ENCODE measurements at places on chromosomes 1 and 21. TPM values are rescaled to one million over a fixed set of nuclear protein-coding genes. Genes with fewer than 3 reads are reported as not detected.

Gene SPOCD1
- 33.4 TPM for total RNA-seq

Gene RHD
- not detected for total RNA-seq

Gene RIIAD1
- not detected for total RNA-seq

Gene TNFRSF18
- total RNA-seq: not detected

Gene KRTAP26-1
- not detected for total RNA-seq

Gene DCDC2B
- total RNA-seq: not detected

Gene RAB7B
- 0.09 TPM for total RNA-seq

Gene C1orf226
- total RNA-seq: 0.85 TPM

Gene S100A12
- total RNA-seq: not detected

Gene C4BPA
- not detected for total RNA-seq

Gene CTTNBP2NL
- total RNA-seq: 19.4 TPM

Gene CHML
- 14.0 TPM for total RNA-seq

Gene PRR9
- total RNA-seq: not detected

Gene IL23R
- not detected for total RNA-seq

Gene SPATA46
- not detected for total RNA-seq

Gene MCOLN2
- not detected for total RNA-seq

Gene HSPB7
- total RNA-seq: 0.38 TPM

Gene TRAF3IP3
- total RNA-seq: not detected
